ENCODE measurements at places on chromosomes 7 and 10.

GRCh38 chr7:144534655-144535395 is 131.3 kb upstream of the NOBOX start:
- no peak for DNase-seq

DNA sequence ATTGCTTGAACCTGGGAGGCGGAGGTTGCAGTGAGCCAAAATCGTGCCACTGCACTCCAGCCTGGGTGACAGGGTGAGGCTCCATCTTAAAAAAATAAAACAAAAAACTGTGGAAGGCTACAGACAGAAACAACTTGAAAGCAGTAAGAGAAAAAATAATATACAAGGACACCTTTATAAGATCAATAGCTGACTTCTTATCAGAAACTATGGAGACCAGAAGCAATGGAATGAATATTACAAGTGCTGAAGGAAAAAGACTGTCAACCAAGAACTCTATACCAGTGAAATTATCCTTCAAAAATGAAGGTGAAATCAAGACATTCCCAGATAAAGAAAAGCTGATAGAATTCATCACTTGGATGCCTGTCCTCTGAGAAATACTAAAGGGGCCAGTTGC is 49.0 kb downstream of the RBAK start:
- no peak for DNase-seq

DNA sequence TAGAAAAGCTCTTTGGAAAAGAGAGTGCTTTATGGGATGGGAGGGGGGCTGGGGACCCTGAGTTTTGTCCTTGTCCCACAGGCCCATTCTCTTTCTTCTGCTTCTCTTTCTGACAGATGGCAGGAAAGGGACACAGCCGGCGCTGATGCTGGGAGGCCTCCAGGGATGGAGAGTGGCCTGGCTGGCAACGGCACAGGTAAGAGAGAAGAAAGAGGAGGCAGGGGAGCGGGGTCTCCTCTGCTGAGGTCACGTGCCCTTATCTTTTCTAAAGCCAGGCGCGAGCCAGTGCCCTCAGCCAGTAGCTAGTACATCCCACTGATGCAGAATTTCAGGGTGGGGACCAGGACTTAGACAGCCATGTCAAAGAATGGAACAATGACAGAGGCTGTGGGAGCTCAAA is 9.2 kb downstream of the ZNF775 start:
- no peak for DNase-seq

DNA sequence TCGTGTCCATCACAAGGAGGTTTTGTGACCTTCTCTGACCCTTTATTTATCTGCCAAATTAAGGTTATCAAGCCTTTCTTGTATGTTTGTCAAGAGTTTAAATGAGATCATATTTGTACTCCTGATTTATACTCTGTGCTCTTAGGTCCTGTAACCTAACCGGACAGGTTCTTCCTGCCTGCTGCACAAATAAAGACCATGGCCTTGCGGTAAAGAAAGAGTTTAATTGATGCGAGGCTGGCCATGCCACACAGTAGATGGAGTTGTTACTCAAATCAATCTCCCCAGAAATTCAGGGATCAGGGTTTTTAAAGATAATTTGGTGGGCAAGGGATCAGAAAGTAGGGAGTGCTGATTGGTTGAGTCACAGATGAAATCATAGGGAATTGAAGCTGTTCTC is 79.5 kb upstream of the LRGUK start:
- no peak for DNase-seq

DNA sequence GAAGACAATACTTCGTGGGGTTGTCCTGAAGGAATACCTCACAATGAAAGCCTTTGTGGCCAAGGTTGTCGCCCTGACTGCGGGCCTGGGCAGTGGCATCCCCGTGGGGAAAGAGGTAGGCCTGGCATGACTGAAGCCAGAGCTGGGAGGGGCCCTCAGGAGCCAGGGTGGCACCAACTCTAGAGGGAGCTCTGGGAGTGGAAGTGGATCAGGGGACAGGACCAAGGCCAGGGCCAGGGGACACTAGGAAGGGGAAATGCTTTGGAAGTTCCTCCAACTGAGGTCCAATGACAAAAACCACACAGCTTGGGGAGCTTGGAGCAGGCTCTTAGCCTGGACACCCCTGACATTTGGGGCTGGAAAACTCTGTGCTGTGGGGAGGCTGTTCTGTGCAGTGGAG is 5.8 kb downstream of the CLCN1 start:
- no peak for DNase-seq

GRCh38 chr7:81886211-81886764 is 116.4 kb upstream of the HGF start:
- no peak for DNase-seq

GRCh38 chr10:71835671-71836595 is 15.1 kb downstream of the PSAP start:
- no peak for DNase-seq

- DNase-seq, result no peak
Measured at GRCh38 chr7:116862951-116863670, 724 bp downstream of the CAPZA2 start.

- DNase-seq, result no peak
Measured at GRCh38 chr7:113561446-113561845, 357.4 kb downstream of the PPP1R3A start.

DNA sequence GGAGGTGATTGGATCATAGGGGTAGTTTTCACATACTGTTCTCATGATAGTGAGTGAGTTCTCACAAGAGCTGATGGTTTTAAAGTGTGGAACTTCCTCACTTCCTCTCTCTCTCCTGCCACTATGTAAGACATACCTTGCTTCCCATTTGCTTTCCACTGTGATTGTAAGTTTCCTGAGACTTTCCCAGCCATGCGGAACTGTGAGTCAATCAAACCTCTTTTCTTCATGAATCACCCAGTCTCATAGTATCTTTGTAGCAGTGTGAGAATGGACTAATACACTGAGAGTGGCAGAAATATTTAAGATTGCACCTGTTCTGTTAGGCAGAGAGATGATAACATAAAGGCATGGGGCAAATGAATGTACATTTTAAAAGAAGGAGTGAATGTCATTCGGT is 507.8 kb downstream of the SORCS3 start:
- DNase-seq, result no peak

DNA sequence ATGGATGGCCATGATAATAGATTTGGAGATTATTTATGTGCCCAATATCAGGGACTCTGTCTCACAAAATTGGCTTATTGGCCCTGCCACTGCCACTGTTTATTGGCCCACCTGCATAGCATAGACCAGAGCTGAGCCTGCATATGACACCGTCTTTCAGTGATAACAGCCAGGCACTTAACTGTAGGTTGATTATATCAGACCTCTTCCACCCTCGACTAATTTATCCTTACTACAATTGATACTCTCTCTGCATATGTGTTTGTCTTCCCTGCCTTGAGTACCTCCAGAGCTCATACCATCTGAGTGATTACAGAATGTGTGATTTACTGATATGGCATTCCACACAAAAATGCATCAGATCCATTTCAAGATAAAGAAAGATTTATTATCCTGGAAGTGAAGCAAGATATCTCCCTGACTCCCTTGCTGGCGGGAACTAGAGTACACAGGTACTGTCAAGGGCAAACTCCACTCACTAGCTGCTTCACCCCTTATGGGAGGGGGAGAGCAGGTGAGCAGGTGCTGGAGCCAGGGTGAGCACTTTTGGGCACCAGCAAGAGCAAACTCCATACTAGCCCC is 13.1 kb upstream of the SAMD9L start:
- no peak for DNase-seq

DNA sequence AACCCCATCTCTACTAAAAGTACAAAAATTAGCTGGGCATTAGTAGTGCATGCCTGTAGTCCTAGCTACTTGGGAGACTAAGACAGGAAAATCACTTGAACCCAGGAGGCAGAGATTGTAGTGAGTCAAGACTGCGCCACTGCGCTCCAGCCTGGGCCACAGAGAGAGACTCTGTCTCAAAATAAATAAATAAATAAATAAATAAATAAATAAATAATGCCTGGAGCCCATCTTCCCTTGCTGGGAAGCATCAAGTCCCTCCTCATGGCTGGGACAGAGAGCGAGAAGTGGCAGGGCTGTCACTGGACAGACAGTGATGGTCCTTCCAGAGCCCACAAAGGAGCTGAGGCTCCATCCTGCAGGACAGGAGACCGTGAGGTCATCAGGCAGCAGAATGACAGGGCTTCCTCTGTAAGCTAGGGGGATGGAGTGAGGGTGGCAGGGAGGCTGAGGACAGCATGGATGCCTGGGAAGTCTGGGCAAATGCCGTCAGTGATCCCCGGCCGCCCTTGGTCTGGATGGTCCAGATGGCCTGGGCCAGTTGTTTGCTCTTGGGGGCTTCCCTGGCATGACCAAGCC is 36.4 kb upstream of the ELN start:
- no peak for DNase-seq

- DNase-seq, result no peak
Measured at GRCh38 chr7:50423860-50424259, 26.3 kb downstream of the FIGNL1 start.

- DNase-seq, result no peak
Measured at GRCh38 chr7:16320099-16320660, 101.2 kb downstream of the CRPPA start.

DNA sequence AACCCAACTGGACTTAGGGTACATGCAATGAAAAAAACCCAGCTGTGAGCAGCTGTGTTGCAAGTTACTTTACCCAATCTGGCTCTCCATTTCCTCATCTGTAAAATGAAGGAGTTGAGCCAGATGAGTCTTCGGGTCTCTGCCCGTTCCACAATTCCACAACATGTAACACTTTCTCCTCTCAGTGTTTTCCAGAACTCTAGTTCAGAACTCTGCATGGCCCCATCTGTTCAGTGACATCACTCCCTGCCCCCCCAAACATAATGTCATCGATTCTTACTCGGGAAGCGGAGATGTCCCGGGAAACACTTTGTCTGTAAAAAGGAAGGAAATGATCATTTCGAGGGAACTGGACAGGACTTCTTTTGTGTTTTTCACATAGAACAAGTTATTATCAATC is 2.5 kb downstream of the SH3PXD2A start:
- no peak for DNase-seq

DNA sequence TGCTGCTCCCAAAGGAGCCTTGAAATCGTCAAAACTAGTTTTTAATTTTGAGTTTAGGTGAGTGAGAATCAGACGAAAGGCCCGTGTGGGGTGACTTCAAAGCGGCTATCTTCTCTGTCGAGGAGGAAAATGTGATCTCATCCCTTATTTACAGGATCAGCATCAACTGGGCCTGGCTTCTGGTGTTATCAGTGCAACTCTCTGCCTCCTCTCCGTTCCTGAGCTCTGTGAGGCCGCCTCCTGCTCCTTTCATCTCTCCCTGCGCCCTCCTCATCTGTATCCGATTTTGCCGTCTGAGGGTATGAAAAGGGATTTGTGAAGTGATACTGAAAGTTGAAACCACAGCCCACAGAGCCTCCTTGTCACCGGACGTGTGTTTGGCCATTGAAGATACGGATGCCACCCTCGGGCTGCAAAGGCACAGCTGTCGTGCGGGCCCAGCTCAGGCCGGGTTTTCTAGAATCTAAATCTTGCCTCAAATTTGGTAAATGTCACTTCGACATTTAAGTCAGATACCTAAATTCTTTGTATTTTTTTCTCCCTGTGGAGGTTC is 408.7 kb upstream of the ADARB2 start:
- no peak for DNase-seq

DNA sequence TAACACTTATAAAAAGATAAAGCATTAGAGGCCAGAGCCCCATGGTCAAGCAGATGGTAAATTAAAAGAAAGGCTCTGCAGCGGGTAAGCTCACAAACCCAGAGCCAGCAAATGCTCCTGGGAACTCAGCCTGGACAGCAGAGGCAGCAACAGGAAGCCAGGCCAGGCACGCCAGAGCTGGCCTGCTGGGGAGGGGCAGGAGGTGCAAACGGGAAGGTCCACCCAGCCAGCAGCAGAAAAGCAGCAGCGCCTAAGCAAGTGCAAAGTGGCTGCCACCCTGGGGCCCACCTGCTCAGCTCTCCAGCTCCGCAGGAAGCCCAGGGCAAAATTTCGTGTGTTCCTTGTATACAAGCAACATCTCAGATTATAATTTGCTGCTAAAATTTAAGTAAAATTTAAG is 82.7 kb upstream of the GPR22 start:
- DNase-seq, result no peak

DNA sequence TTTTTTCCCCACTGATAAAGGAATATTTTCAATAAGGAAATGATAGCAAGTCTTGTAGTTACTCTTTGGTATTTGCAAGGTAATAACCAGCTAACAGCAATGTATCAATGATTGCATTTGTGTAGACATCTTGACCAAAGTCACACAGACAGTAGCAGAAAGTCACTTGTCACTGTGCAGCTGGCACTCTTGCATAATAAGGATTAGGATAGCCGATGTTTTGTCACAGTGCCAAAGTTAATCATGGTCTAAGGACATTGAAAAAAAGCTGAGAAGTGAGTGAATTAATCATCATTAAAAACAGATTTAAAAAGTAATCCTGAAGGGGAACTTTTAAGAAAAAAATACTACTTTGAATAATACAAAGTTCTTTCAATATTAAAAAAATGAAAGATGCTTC is 834.3 kb upstream of the C7orf33 start:
- no peak for DNase-seq

- DNase-seq, result no peak
Measured at GRCh38 chr10:103851261-103851660, 4.1 kb downstream of the SH3PXD2A start.

- DNase-seq, result no peak
Measured at GRCh38 chr7:20796500-20796899, 9.8 kb upstream of the SP8 start.

DNA sequence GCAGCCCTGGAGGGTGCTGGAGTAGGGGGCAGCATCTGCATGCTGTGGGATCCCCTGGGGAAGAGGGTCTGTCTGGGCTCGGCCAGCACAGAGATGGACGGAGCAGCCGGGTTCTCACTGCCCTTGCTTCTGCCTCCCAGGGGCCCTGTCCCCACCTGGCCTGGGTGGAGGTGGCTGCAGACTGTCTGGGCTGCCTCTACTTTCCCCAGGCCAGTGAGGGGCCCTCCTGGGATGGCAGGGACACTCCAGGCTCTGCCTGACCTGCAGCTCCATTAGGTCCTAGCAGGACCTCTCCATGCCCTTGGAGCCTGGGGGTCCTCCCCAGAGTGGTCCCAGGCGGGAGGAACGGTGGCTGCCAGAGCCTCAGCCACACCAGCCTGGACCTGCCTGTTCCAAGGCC is 63.7 kb downstream of the PWWP2B start:
- no peak for DNase-seq

- DNase-seq, result no peak
Measured at GRCh38 chr10:102113956-102114857, 6.0 kb downstream of the LDB1 start.

GRCh38 chr7:135938563-135938962 is 38.6 kb downstream of the MTPN start:
- DNase-seq, result no peak

DNA sequence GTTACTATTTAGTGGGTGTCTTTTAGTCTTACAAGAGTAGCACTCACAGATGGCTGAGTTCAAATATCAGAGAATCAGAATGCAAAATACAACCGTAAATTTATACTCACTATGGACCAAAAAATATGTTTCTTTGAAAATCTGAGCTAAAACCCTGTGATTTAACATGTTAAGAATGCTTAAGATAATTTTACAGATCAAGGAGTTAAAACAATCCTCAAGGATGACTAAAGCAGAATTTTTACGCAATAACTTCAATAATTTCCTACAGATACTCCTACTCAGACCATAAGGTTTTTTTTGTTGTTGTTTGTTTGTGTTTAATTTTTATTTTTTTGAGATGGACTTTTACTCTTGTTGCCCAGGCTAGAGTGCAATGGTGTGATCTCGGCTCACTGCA is 47.9 kb upstream of the CCDC6 start:
- DNase-seq, result no peak

- DNase-seq, result no peak
Measured at GRCh38 chr7:44265728-44266127, 59.7 kb downstream of the CAMK2B start.

Measured in vagina (tissue), 2 donors.